ENCODE measurements at places on chromosomes 12 and 14. TPM values are rescaled to one million over a fixed set of nuclear protein-coding genes. Genes with fewer than 3 reads are reported as not detected.

Gene REM2
- total RNA-seq, result 0.93 TPM

Gene TBC1D30
- total RNA-seq, result 0.26 TPM

Gene TAMALIN
- 1.8 TPM for total RNA-seq

Gene OTUB2
- total RNA-seq, result 3.4 TPM

Gene HEBP1
- 9.7 TPM for total RNA-seq

Gene AQP2
- total RNA-seq, result not detected

Gene NTN4
- not detected for total RNA-seq

GRCh38 chr12:8156845-8157244 is at the start of gene ZNF705A:
Gene ZNF705A, plus strand, starts transcription at chr12:8157015. Its CDS starts 15,611 bp downstream, at chr12:8172626.
- no peak for DNase-seq

DNA sequence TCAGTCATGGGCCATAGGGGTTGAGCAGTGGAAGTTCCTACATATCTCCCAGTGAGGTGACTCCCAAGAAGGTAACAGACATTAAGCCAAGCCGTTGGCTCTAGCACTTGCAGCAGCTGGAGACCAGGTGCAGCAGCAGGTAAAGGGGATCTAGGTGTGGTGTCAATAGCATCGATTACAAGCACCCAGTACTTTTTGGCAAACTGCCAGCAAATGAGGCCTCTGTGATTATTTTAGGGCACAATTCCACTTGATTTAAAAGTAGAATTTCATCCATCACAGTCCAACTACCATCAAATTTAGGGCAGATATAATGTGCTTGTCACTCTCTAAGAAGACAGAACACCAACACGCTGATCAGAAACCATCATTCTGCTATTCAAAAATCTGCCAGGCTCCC is 224.1 kb upstream of the EGLN3 start:
- DNase-seq, result no peak

DNA sequence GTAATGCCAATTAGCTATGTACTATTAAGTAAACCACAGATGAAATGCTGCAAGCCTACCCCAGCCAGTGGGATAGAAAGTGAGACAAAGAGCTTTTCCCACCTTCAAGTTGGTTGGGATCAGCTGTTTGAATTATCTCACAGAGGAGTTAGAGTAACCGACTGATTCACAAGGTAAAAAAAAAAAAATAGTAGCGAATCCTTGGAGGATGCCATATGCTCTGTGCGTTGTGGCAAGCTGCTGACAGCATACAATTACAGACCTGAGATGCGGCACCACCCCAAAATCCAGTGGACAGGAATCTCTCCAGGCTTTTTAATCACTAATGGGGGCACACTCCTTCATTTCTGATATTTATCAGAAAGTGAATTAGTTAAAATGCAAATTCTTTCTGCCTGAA is 157.0 kb upstream of the RMST start:
- no peak for DNase-seq

GRCh38 chr14:85195872-85196477 is 334.0 kb upstream of the FLRT2 start:
- DNase-seq, result no peak

DNA sequence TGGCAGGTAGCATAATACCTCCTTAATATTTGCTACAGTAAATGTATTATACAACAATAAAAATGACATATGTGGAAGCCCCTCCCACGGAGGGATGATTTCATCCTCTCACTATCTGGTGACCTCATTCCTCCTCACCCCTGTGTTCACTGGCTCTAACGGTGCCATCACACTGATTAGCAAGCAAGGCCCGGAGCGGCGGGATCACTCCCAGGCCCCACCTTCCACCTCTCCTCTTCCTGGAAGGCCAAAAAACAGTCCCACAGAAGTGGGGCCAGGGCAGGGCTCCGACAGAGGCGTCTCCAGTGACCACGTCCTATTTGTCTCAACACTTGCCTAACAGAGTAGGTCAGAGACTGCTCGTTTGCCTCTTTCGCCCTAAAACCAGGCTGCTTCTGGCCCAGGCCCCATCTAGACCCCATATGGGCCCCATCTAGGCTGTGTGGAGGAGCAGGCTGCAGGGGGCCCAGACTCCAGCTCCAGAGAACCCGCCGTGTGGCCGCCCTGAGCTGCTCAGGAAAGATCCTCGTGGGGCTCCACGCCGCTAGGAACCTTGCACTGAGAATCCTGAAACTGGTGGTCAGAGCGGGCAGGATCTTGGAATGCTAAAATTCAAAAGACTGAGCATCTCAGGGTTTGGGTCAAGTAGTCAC is 3.7 kb downstream of the SELPLG start:
- DNase-seq, result peak; percentile 85

DNA sequence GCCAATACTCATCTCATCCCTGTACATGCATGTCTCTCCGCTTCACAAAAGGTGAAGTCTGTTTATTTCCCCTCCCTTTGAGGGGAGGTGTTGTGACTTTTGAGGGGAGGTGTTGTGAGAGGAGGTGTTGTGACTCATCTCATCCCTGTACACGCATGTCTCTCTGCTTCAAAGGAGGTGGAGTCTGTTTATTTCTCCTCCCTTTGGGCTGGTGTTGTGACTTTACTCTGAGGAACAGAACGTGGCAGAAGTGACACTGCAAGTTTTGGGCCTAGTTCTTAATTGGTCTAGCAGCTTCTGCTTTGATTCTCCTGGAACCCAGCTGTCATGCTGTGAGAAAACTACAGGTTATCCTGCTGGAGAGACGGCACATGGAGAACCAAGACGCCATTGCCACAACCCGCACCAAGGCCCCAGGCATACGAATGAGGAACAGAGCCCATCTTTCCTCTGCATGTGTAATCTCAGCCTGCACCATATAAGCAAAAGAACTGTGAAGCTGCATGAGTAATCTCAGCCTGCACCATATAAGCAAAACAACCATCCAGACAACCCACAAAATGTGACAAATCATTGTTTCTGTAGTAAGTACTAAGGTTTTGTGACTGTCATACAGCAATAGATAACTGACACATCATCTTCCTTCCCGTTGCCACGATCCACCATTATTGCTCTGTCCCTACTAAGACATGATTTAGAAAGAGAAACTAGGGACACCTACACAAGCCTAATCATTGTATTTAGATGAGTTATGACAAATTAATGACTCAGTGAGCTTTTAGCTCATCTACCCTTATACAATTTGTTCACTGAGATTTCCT is 30.0 kb downstream of the GALNT4 start:
- peak; percentile 66 for DNase-seq

GRCh38 chr12:115451780-115452736 is 768.1 kb upstream of the TBX3 start:
- no peak for DNase-seq

- DNase-seq, result no peak
Observed at GRCh38 chr12:82880442-82880901, 193.8 kb downstream of the TMTC2 start.

- no peak for DNase-seq
Observed at GRCh38 chr14:32934881-32935633, 3.6 kb upstream of the NPAS3 start.

Data from activated CD8-positive, alpha-beta memory T cell treated with anti-CD3 and anti-CD28 coated beads, Interleukin-2, amount 10 ng/mL, durations not matched to agents 7 days and 5 days (primary cell).